ENCODE measurements at places on chromosomes 7 and 10.

GRCh38 chr7:49513911-49514310, 259.5 kb upstream of the VWC2 start:
- peak; percentile 25 for DNase-seq

DNA sequence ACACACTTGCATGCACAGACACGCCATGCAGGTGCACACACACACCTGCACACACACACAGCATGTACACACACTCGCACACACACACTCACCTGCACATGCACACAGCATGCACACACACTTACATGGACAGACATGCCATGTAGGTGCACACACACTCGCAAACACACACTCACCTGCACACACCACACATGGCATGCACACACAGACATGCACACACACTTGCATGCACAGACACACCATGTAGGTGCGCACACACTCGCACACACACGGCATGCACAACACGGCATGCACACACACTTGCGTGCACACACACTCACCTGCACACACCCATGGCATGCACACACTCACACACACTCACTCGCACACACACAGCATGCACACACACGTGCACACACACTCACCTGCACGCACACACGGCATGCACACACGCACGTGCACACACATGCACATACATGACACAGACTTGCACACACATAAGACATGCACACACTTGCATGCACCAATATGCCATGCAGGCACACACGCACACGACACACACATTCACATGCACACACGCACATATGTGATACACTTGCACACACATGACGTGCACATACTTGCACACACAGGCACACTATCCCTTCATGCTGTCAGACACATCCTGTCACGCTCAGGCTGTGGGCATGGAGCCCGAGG, 56.8 kb downstream of the INSIG1 start:
- no peak for DNase-seq

GRCh38 chr10:93797825-93798224, 40.1 kb downstream of the LGI1 start:
- DNase-seq: no peak

DNA sequence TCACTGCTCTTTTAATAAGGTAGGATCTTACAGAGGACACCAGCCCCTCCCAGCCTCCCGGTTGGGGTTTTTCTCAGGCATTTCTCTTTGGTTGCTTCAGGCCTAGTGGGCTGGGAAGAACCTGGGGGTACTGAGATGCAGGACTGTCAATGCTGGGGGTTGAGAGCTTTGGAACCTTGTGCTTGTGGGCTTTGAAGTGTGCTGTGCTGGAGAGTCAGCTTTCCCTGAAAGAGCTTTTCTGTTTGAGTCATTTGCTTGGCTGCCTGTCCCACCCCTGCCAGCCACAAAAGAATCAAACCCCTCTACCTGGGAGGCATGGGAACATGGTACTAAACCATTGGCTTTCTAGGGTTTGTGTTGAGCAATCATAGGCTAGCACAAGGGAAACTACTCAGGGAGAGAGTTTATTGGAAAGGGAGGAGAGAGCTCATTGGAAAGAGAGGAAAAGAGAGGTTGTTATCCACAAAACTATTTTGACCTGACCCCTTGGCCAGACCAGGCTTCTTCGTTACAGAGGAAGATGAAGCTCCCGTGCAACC, 1.4 kb downstream of the SCD start:
- no peak for DNase-seq

DNA sequence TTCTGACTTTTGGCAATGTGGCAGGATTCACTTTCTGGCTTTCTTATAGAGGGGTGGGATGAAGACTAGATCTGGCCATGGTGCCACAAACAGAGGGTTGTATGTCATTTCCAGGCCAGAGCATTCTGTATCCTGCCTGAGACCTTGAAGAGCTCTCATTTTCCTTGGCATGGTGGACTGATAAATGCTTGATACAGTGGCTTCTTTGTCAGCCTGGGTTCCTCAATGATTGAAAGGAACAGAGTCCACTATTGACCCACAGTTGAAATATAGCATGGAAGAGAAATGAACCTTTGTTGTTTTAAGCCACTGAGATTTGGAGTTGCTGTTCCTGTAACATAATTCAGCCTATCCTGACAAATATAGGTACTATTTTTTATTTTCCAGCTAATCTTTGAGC, 462.7 kb downstream of the SUGCT start:
- no peak for DNase-seq

DNA sequence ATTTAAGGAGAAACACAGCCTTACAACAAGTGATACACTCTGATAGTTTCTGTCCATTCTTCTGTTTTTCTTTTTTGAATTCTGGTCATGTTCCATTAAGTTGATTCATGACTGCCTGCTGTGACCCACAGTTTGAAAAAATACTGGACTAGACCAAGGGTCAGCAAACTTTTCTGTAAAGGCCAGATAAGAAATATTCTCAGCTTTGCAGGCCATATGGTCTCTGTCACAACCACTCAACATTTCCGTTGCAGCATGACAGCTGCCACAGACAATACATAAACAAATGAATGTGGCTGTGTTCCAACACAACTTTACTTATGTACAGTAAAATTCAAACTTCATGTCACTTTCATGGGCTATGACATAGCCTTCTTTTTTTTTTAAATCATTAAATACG, 156.7 kb downstream of the PLXNA4 start:
- DNase-seq: no peak

DNA sequence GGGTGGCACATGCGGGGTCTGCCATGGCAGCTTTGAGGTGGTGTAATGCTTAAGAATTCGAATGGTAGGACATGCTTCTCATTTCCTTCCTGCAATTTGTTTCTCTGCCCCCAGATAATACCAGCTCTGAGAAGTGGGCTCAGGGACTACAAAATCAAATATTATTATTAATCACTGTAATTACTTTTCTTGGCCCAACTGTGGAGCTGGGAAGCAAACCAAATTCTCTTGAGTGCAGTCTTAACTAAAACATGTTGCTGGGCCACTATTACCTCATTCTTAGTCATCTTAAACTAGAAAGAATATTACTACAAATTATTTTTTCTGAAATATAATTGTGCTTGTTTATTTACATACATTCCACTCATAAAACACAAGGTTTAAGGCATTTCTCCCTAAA, 566.7 kb upstream of the NRP1 start:
- DNase-seq: no peak

- DNase-seq: no peak
Observed at GRCh38 chr7:90225181-90225580, 13.6 kb downstream of the STEAP2 start.

GRCh38 chr10:47339186-47339735, 8.9 kb upstream of the RBP3 start:
- no peak for DNase-seq

GRCh38 chr7:90290244-90291113, 30.6 kb downstream of the FAM237B start:
- DNase-seq: peak; percentile 29

DNA sequence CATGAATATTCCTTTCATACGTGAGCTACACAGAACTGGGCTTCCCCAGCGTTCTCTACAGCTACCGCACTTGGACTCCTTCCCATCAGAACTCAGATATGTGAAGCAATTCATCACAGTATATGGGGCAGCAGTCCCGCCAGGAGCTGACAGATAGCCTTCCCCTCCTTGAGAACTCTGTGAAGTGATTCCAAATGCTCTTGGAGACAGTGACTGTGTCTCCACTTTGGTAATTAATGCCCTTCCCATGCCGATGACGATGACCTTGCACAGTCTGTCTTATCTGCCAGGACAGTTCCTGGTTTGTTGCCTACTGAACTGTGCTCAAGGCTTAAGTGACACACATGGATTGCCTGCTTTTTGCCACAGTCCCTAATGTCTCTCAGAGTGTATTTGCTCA, 75.0 kb upstream of the AFAP1L2 start:
- no peak for DNase-seq

- no peak for DNase-seq
Observed at GRCh38 chr7:109821156-109821555, 1251.5 kb downstream of the DNAJB9 start.

GRCh38 chr10:7826971-7827370, 8.7 kb downstream of the TAF3 start:
- DNase-seq: no peak

DNA sequence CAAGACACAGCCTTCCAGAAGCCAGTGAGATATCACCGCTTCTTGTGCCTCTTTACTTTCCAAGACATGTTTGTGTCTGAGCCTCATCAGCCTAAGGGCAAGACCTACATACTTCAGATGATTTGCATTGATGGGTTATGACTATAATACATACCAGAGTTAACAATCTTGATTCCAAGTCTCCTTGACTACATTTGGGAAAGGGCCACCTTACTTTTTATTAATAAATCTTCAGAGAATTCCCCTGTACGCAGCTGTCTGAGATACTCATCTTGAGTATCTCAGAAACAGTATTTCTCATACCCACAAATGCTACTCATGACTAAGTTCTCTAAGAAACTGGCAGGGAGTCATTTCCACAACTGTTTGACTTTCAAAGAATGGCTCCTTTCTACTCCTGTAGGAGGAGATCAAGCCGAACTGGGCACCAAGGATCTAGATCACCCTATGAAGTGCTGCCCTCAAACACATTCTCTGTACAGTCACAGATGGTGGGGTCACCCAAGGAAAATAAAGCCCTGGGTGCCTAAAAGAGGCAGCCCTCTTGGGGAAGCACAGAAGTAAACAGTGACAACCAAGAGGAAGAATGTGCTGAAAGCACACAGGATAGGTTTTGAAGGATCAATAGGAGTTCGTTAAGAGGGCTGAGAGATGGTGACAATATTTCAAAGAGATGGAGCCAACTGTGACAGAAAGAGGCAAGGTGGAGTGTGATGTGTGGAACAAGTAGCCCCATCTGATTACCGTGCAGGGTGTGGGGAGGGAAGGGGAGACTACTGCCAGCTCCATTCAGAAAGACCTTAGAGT, 138.9 kb downstream of the JAZF1 start:
- DNase-seq: no peak

GRCh38 chr10:128036746-128037543, 89.3 kb downstream of the MKI67 start:
- no peak for DNase-seq

DNA sequence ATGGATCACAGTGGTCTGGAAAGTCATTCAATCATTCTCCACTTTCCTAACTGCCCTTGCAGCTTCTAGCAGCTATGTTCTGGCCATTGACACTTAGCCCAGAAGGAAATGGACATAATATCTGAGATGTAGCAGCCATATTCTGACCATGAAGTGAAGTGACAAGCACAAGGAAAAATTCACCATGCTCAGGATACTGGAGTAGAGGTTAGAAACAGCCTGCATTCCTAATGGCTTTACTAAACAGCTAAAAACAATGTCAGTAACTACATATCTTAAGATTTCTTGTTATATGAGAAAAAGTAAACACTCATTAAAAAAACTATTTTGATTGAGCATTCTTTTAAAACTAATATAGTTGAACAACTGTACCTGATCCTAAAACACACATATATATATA, 443.8 kb downstream of the MAGI2 start:
- no peak for DNase-seq

DNA sequence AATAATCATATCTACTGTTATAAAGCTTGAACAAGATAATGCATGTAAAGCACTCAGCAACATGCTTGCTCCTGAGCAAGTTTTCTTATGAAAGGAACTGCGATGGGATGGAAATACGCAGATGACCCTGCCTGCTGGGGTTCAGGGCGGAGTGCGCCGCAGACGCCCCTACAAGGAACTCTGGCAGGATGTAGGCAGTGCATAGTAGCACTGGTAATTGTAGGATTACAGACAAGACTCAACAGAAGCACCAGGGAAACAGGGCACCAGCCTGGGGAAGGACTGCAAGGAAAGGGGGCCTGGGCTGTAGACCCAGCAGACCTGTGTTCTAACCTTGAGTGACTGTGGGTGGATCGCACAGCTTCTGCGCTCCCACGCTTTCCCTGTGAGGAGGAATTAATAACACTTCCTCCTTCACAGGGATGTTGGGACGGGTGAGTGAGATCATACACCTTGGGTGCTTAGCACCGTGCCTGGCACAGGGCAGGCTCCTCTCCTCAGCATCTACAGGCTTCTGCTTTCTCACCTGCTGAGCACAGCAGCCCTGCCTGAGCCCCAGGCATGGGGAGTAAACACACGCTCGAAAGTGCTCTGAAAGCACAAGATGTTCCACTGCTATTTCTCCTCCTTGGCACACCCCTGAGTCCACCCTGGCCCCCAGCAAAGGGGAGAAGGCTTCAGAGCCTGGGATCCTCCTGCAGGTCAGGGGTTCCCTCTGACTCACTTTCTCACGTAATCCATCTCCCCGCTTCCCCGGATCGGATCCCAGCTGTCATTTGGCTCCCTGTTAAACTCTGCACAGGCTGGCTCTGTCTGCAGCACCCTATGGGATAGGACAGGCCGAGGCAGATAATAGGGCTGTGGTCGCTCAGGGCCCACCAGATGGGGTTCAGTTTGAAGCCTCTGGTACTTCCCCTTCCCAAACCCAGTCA, 19.2 kb downstream of the ITPRIP start:
- DNase-seq: peak; percentile 46

- DNase-seq: no peak
Observed at GRCh38 chr10:114401195-114401791, 3.0 kb downstream of the AFAP1L2 start.

DNA sequence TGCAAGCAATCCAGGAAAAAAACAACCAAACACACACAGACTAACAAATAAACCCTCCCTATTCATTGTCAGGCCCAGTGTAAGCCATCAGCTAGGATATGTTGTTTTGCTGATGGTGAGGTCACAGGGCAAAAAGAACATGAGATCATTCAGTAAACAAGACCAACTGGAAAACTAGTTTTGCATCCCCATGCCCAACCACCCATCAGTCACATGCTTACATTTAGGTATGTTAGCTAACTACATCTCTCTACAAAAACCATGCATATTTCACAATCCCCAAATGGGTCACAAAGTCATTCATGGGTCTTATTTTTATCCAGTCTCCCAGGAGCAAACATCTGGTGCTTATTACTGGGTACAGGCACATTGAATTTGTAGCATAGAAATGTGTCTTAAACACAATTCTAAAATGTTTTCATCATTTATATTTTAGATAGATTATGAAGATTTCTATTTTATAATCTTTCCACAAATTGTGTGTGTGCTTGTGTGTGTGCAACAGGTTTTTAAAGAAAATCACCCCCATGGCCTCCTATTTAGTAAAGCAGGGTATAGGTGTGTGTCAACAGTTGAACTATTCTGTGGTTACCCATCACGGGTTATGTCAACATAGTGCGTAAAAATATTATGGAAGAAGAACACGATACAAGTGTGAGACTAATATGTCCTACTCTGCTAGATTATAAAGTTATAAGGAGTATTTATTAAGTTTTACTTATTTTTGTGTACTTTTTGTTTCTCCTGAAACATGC, 103.8 kb upstream of the AKR1E2 start:
- DNase-seq: no peak

- DNase-seq: no peak
Observed at GRCh38 chr10:116147147-116147905, 125.7 kb downstream of the GFRA1 start.

- DNase-seq: no peak
Observed at GRCh38 chr7:68900096-68900495, 698.2 kb upstream of the AUTS2 start.
